Naive B cell (primary cell): ENCODE measurements at places on chromosomes 12 and 14. TPM values are rescaled to one million over a fixed set of nuclear protein-coding genes. Genes with fewer than 3 reads are reported as not detected.

GOLGA3 gene
- 5.4 TPM for polyA plus RNA-seq

FAM181A gene
- not detected for polyA plus RNA-seq

RIC8B gene
- polyA plus RNA-seq: 1.2 TPM

SYNDIG1L gene
- not detected for polyA plus RNA-seq

MTRFR gene
- polyA plus RNA-seq: 31.5 TPM

TRIM9 gene
- polyA plus RNA-seq: not detected

AVPR1A gene
- polyA plus RNA-seq: not detected

KIF5A gene
- not detected for polyA plus RNA-seq

DBX2 gene
- not detected for polyA plus RNA-seq

PLD4 gene
- 264 TPM for polyA plus RNA-seq

OR4E1 gene
- polyA plus RNA-seq: not detected

LTBP2 gene
- polyA plus RNA-seq: 0.21 TPM

COX8C gene
- not detected for polyA plus RNA-seq

SLC39A9 gene
- 17.6 TPM for polyA plus RNA-seq

CMA1 gene
- polyA plus RNA-seq: not detected

CD163 gene
- 0.19 TPM for polyA plus RNA-seq

IFNG-AS1 gene
- polyA plus RNA-seq: 11.4 TPM

PTGER2 gene
- 0.23 TPM for polyA plus RNA-seq

ZNF839 gene
- polyA plus RNA-seq: 10.5 TPM

STYK1 gene
- polyA plus RNA-seq: not detected

TAS2R9 gene
- not detected for polyA plus RNA-seq

SLC41A2 gene
- 5.3 TPM for polyA plus RNA-seq

TC2N gene
- 4.2 TPM for polyA plus RNA-seq

RHOF gene
- 54.3 TPM for polyA plus RNA-seq

MYRFL gene
- polyA plus RNA-seq: not detected

PPM1H gene
- polyA plus RNA-seq: not detected

BMAL2 gene
- not detected for polyA plus RNA-seq

CD27 gene
- polyA plus RNA-seq: 3.6 TPM

NINJ2 gene
- polyA plus RNA-seq: 11.6 TPM

SIX4 gene
- polyA plus RNA-seq: not detected

FSCB gene
- not detected for polyA plus RNA-seq

AMN gene
- polyA plus RNA-seq: 2.2 TPM

KRT80 gene
- not detected for polyA plus RNA-seq

CLEC6A gene
- polyA plus RNA-seq: not detected

STON2 gene
- 0.30 TPM for polyA plus RNA-seq

MMP17 gene
- 11.1 TPM for polyA plus RNA-seq

EML5 gene
- 0.31 TPM for polyA plus RNA-seq

TGFB3 gene
- polyA plus RNA-seq: 0.51 TPM

AQP6 gene
- polyA plus RNA-seq: not detected

KRT75 gene
- polyA plus RNA-seq: not detected

KRT78 gene
- not detected for polyA plus RNA-seq

LRRK2 gene
- polyA plus RNA-seq: 12.8 TPM

LRTM2 gene
- polyA plus RNA-seq: not detected
